ENCODE measurements at places on chromosomes 6 and 20.

- DNase-seq: no peak
Measured at GRCh38 chr6:134449781-134450180, 131.9 kb upstream of the SGK1 start.

DNA sequence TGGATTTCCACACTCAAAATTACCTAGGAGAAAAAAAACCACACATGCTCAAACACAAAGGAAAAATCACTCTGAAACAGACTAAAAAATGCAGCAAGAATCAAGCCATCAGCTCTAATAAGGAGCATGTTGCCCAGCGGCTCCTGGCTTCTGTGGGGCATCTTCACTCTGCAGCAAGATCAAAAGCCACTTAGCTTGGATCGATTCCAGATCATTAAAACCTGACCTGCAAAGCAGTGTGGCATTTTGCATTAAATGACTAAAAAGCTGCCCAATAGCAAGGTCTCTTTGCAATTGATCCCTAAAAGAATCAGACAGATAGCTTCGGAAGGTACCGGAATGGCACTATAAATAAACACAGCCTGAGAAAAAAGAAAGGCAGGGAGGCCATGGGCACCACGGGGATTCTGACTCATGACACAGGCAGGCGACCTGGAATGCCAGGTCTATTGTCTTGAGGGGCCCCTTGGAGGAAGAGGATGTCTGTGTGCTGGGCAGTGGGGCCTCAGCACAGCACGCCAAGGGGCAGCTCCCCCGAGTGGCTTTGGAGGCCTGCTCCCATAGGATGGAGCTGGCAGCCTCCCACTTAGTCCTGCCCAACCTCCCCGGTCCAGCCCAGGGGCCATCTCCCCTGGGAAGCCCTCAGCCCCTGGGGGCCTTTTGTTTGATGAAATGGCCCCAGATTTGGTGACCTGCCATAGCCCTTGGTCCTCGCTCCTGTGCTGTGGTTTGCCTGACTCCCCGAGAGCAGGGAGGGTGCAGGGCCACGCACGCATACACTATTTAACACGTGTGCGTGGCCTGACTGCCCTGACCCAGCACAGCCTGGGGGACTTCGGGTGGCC is 7.6 kb downstream of the LEMD2 start:
- DNase-seq: no peak

DNA sequence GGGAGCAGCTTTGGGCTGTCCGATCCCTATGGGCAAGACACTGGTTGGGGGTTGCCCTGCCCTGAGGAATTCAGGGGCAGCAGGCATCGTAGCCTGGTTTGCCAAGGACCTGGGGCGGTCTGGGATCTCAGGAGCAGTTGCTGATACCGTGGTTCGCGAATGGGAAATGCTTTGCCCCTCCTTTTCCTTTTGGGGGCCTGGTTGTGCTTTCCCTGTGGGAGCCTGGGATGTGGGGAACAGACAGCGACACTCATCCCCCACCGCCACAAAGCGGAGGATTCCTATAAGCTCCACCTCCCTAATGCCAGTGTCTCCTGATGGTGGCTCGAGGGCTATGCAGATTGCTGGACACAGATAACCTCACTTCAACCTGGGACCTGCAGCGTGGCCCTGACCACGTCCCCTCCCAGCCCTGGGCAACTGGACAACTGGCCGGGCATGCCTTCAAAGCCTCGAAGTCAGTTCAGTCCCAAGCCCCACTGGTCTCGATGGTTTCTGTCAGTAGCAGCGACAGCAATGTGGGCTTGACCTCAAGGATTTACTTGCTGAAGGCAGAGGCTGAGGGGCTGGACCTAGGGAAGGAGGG is 3.3 kb downstream of the CEBPB start:
- no peak for DNase-seq

GRCh38 chr6:77290798-77291197 is 172.5 kb downstream of the HTR1B start:
- no peak for DNase-seq

DNA sequence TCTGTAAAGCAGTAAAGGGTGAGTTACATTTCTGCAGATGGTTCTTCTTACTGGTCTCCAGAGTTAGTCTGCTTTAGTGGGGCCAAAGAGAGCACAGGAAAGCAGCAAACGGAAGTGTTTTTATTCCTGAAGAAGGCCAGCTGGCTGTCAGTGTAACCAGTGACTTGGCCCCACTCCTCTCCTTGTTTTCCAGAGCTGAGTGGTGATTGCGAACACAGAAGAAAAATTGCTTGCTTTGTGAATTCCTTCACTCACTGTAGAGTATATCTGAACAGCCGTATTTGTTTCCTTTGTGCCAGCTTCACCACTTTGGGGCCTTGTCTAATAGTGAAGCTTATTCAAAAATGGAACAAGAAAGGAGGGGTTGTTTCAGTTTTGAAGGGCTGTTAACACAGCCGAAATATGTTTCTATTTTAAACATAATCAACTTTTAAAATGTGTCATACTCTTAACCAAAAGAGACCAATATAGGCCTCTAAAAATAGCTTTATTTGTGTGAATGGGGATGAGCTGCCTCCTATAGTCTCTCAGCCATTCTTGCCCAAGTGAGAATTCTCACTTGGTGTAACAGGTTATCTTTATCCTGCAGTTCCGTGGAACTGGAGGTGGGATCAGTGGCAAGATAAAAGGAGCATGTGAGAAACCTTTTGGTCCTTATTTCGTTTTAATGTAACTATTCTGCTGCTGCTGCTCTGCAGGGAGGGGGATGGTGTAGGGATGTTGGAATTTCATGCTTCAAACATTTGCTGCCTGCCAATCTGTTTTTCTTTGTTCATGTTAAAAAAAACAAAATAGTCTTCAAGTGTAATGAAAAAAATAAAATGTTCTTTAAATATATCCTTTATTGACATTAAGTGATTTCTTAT is 37.8 kb downstream of the ZC2HC1B start:
- no peak for DNase-seq

Data from HuH-7 (cell line).